Inflammatory macrophage treated with lipopolysaccharide for 4 hours (primary cell): ENCODE measurements at places on chromosomes 4 and X.

DNA sequence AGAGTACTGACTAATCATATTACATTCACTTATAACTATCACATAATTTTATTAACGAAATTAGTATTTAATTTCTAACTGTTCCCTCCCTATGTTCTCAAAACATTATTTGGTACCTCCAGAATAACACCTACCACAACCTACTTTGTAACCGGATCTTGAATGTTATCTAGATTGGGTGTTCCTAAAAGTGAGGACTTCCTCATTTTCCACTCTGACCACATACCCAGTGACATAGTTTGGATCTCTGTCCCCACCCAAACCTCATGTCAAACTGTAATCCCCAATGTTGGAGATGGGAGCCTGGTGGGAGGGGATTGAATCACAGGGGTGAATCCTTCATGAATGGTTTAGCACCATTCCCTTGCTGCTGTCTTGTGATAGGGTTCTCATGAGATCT lies 21.8 kb downstream of the NR3C2 start:
- no peak for DNase-seq

GRCh38 chr4:150664935-150665334 lies 83.0 kb downstream of the MAB21L2 start:
- DNase-seq = no peak

- DNase-seq = no peak
These were observed 7.1 kb upstream of the GPR82 start for GRCh38 chrX:41716767-41717473.

DNA sequence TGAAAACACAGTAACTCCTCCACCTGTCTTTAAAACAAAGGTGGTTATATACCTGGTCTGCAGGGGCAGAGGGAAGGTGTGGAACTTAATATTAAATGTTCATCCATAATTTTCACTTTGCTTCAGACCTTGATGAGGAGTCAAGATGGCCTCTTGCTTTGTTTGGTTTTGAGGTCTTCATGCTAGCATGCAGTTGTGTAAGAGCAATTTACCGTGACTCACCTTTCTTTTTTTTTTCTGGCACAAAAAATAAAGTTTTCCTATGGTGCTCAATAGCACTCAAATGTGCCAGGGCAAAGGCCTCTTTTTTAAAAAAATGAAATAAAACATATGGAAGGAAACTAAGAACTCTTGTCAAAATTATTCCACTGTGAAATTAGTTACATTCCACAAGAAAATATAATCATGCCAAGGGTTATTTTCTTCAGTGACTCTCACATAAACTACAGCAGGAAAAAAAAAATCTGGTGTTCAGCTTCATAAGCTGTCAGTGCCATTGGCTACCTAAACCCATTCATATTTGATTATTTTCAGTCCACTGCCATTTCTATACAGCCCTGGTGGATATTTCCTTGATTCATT lies 128.2 kb downstream of the SLC7A11 start:
- DNase-seq = no peak

GRCh38 chr4:97656044-97656720 lies 487.1 kb downstream of the STPG2 start:
- DNase-seq = no peak

GRCh38 chr4:21811565-21811964 lies 137.0 kb downstream of the KCNIP4 start:
- DNase-seq = no peak

- no peak for DNase-seq
These were observed 80.1 kb upstream of the PSAPL1 start for GRCh38 chr4:7514789-7515188.

GRCh38 chr4:77954690-77955089 lies 92.1 kb downstream of the MRPL1 start:
- no peak for DNase-seq

- no peak for DNase-seq
These were observed 139.7 kb downstream of the MAPK10 start for GRCh38 chr4:86220121-86220520.

DNA sequence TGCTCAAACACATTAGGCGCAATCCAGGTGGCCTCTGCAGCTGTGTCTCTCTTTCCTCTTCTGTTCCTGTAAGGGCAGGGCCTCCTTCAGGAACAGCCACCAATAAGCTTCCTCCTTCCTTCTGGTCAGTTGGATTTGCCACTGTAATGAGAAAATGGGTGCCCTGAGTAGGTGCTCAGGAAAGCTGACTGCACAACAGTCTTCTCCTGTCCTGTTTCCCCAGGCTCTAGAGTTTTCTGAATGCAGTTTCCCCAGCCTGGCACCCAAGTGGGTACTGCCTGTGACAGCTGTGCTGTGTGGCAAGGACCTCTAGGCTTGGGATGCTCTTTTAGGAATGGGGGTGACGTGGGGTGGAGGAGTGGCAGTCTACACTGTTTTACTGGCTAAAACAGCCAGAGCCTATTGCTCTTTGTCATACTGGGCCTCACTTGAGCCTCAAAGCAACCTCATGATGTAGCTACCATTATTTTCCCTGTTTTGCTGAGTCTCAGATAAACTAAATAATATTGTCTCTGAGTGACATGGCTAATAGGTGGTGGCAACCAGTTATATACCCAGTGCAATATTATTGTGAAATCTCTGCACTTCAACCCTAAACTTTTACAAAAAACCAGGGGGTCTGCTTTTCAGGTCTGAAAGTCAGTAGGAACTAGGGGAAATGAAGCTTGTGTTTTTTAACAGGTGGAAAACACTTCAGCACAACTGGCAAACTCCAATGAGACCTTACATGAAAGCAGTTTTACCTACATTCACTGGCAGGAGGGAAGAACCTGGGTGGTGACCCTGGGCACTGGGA lies 1.2 kb downstream of the CXCL2 start:
- DNase-seq = peak; percentile 54

GRCh38 chr4:8396762-8397406 lies 43.6 kb downstream of the ACOX3 start:
- DNase-seq = no peak

DNA sequence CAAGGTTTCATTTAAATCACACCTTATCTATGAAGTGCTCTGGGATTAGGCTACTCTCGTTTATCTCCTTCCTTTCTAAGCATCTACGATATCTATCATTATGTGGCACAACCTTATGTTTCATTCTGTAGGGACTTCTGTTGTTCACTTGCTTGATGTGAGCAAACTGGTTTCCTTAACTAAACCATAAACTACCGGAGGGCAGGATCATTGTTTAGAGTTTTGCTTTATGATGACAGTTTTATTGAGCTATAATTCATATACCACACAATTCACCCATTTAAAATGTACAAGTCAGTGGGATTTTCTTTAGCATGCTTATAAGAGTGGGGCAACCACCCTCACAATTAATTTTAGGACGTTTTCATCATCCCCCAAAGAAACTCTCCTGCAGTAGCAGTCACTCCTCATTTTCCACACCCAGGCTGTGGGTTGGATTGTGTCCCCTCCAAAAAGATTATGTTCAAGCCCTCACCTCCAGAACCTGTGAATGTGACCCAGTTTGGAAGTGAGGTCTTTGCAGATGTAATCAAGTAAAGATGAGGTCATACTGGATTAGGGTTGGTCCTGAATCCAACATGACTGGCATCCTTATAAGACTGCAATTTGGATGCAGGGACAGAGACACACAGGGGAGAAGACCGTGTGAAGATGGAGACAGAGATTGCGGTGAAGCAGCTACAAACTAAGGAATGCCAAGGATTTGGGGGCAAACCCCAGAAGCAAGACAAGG lies 42.1 kb upstream of the SH3RF1 start:
- DNase-seq = no peak

DNA sequence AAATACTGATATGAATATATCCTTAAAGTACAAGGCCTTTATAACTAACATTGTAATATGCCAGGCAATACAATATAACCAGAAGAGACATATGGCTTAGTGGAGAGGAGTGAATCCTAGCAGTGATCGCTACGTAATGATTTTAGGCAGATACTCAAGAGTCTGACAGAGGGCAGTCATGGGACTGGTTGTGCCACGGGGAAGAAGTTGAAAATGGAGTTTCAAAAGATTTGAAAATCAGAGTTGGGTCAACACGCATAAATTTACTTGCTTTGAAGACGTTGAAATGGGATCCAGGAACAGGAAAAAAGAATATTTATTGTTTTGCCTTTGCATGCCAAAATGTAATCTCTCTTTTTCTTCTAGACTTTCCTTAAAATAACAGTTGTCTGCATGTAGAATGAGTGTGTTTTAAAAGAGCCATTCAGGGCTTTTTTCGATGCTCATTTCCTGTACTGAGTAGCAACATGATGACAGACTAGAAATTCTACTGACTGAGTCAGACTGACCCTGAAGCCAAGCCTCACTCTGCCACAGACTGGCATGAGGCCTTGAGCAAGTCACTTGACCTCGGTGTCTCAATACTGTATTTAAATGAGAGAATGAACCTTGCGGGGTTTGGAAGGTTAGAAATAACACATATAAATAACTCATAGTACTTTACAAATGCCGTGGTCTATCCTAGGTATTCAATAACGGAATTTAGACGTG lies 8.1 kb upstream of the SMS start:
- DNase-seq = peak; percentile 94

DNA sequence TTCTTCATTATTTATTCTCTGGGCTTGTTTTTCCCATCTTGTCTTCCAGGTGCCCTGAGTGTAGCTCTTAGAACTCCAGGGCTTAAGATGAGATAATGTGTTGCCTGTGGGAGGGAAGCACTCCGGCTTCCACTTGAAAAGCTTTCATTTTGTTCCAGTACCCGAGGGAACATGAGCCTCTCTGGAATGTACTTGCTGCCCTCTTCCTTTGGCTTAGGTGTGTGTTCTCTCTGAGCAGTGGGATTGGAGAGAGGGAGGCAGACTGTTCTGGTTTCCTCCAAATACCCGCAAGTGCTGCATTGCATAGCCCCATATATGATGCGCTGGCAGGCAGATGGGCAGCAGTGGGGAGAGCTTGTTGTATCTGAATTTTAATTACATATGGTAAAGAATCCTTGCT lies 861 bp upstream of the DTHD1 start:
- no peak for DNase-seq

DNA sequence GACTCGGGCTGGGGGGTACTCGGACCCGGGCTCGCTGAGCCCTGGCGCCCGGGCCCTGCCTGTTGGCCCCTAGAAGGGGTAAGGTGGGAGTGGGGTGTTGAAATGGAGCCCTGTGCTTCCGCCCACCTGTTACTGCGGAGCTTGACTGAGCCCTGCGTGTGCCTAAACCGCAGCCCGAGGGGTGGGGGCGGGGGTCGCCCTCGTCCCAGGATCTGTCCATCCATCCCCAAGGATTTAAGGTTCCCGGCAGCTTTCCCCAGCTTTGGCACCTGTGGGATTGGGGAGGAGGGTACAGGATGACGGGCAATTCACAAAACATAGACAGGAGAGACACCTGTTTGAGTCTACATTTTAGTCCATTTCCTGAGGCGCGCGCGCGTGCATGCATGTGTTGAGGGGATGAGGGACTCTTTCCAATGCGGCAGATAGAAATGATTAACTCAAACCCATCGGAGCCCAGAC lies 779 bp downstream of the GABRQ start:
- DNase-seq = no peak

DNA sequence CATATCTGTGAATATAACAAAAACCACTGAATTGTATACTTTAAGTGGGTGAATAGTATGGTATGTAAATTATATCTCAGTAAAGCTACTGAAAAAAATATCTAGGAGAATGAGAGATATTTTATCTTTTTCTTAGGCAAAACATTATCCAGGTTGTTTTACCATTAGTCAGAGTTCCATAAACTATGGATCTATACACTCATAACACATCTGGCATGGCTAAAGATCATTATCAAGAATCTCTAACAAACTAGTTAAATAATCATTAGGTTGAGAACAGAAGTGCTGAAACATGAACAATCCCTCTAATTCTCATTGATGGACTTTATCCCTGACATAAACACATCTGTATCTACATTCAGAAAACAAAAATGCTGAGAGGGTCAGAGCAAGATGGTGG lies 15.6 kb downstream of the MED14 start:
- no peak for DNase-seq

- no peak for DNase-seq
These were observed 57.1 kb upstream of the ADGRG2 start for GRCh38 chrX:19179389-19179788.

GRCh38 chr4:166198041-166198440 lies 325.0 kb downstream of the TLL1 start:
- no peak for DNase-seq

DNA sequence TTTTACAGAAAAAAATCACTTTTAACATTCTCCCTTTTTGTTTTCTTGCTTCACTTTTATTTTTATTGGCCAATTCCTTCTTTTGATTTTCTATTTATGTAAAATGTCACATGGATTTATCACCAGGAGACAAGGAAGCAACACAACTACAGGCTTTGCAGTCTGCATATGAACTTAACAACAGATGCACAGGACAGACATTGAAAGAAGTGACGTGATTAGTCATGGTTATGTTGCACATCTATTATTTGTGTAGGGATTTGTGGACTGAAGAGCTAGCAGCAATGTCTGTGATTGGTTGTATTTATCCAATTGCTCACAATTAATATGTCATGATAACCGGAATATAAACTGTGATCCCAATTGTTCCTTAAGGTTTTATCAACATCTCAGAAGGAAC lies 147.8 kb upstream of the KLF3 start:
- no peak for DNase-seq

DNA sequence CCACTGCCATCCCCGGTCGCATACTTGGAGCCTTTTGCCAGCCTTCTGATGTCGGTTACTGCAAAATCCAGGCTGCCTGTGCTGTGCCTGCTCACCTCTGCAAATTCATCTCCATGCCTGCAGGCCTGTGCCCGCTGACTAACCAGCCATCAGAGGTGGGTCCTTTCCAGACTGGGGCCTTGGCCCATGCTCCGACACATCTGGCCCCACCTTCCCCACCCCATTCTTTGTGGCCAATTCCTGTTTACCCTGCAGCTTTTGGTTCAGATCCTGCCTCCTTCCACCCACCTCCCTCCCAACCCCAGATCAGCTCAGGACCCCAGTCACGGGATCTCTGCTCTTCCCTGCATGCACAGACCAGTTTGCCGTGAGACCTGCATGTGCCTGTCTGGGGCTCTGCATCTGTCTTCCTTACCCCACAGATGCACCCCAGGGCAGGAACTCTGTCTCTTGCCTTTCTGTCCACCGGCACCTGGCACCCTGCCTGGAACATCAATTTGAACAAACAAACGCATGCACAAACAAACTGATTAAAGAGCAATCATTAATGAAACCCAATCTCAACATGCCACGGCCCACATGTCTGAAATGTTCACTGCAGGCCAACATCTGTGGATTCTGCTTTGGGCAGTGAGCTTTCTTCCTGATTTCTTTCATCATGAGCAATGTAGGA lies 112.8 kb upstream of the PSAPL1 start:
- no peak for DNase-seq
